Hematopoietic multipotent progenitor cell treated with erythropoietin and hydrocortisone succinate and interleukin-3 and kit ligand, for 17 days (in vitro differentiated cells): ENCODE measurements at places on chromosomes 4 and X.
A peak's percentile ranks its signal among the peaks of the same experiment; 100 is the strongest.

GRCh38 chr4:144787365-144788258, 141.7 kb downstream of the HHIP start:
- peak; percentile 13 for DNase-seq

- DNase-seq = no peak
Observed at GRCh38 chr4:181684310-181684709, 558.9 kb upstream of the TENM3 start.

- no peak for DNase-seq
Observed at GRCh38 chr4:61375301-61375700, 175.2 kb downstream of the ADGRL3 start.

DNA sequence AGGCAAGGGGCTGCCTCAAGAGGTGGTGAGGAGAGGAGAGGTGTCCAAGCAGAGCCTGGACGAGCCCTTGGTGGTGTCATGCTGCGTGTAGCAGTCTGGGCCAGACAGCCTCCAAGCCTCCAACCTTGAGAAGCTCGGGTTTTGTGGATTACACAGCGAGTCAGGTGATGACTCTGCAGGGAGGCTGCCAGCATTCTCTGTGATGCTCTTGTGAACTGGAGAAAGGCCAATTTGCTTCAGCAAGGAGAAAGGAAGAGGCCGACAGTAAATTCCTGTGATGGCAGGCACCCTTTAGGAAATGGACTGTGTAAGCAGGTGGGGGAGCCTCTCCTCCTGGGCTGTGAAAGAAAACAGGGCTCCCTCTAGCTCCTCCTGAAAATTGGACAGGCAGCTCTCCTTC, 36.0 kb upstream of the CD99L2 start:
- no peak for DNase-seq

DNA sequence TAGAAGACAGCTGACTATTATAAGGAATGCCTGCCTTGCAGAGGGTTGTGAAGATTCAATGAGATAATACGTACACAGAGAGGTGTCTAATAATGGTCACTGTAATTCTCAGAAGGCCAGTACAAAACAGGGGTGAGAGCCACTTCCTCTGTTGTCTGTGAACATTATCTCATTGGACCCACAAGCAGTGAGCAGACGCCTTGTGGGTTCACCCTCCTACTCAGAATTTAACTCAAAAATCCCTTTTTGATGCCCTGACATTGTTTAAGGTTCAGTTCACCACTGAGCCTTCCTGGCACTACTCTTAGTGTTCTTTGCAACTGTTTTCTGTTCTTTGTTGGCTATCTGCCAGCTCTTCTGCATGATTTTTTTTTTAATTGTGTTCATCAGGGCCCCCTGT, 467.4 kb downstream of the BCOR start:
- no peak for DNase-seq

GRCh38 chr4:118351851-118352827, 664 bp downstream of the PRSS12 start:
- no peak for DNase-seq

DNA sequence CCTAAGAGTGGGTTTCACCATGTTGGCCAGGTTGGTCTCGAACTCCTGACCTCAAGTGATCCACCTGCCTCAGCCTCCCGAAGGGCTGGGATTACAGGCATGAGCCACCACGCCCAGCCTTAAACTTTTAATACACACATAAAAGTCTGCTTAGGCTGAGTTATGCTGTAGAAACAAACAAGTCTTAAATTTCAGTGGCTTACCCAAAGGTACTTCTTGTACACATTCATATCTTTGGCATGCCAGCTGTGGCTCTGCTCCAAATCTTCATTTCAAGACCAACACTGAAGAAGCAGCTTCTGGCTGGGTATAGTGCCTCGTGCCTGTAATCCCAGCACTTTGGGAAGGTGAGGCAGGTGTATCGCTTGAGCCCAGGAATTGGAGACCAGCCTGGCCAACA, 80.3 kb downstream of the PPEF2 start:
- DNase-seq = no peak

DNA sequence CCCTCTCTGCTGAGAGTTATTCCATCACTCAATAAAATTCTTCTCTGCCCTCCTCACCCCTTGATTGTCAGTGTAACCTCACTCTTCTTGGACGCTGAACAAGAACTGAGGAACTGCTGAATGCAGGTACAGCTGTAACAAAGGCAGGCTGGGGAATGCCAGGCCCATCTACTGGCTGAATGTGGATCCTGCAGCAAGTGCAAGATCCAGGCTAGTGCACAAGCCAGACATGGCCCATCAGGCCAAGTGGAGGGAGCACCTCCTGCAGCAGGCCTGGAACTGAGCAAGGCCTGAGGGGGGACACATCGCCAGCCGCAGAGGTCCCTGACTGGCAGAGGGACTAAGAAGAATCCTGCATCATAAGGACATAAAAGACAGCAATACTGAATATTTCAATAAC, 411.8 kb upstream of the PCDH10 start:
- DNase-seq = no peak

- DNase-seq = no peak
Observed at GRCh38 chr4:72427057-72427456, 142.0 kb downstream of the ADAMTS3 start.

GRCh38 chrX:119194621-119195020, 41.5 kb upstream of the PGRMC1 start:
- no peak for DNase-seq

GRCh38 chr4:126592088-126592487, 1040.7 kb upstream of the INTU start:
- no peak for DNase-seq

GRCh38 chr4:109945056-109945455, 32.4 kb downstream of the EGF start:
- DNase-seq = no peak

- DNase-seq = no peak
Observed at GRCh38 chrX:111869639-111870034, 6.3 kb upstream of the TRPC5OS start.
